ENCODE measurements at places on chromosomes 6 and 20.

DNA sequence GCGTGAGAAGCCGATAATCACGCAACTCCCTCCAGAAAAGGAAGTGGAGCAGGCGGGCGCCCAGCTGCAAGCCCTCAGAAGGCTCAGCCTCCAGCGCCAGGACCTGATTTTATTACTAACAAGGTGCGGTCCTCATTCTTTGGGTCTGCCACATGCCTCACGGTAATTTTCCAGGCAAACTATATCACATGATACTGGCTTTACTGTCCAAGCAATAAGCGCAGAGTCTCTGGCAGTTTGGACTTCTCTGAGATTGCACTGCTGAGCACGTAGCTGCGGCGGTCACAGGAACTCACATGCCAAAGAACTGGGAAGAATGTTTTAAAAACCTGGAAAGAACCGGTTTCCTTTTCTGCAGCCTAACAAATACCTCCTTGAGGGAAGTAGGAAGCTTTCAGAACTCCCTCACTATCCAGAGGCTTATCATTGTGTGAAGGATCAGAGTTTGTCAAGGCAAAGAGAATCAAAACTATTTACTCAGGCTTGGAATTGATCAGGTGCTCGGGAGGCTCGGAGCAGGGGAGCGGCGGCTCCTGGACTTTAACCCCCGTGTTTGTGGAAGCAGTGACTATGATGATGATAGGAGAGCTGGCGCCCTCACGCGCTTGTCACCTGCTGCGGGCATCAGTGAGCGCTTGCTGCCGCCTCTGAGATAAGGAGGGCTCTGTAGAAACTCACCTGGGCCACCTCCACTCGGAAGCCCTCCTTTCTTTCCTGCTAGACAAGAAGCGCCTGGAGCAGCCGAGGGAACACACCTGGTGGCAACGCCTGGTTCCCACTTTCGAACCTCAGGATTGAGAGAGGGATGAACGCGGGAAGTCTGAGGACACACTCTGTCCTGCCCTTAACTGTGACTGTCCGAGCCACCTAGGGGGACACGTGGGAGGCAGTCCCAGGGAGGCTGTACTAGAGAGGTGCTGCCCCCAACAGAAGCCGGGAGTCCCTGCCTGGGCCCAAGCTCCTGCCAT is 27.2 kb upstream of the SYNJ2 start:
- DNase-seq = no peak

- DNase-seq = no peak
Measured at GRCh38 chr6:109644131-109644530, 46.9 kb downstream of the AK9 start.

DNA sequence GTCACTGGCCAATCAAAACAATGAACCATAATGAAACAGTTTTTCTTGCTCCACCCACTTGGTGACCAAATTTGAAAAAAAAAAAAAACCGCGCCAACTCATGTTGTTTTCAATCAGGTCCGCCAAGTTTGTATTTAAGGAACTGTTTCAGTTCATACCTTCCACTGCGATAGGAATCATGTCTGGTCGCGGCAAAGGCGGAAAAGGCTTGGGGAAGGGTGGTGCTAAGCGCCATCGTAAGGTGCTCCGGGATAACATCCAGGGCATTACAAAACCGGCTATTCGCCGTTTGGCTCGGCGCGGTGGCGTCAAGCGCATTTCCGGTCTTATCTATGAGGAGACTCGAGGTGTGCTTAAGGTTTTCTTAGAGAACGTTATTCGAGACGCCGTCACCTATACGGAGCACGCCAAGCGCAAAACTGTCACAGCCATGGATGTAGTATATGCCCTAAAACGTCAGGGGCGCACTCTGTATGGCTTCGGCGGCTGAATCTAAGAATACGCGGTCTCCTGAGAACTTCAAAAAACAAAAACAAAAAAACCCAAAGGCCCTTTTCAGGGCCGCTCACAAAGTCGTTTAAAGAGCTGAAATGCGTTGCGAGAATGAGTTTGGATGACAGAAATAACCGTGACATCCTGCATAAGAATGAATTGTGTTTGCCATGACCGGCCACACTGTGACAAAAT is 16.7 kb downstream of the HFE start:
- peak; percentile 93 for DNase-seq

- DNase-seq = no peak
Measured at GRCh38 chr20:60143261-60143842, 185.1 kb downstream of the CDH26 start.

DNA sequence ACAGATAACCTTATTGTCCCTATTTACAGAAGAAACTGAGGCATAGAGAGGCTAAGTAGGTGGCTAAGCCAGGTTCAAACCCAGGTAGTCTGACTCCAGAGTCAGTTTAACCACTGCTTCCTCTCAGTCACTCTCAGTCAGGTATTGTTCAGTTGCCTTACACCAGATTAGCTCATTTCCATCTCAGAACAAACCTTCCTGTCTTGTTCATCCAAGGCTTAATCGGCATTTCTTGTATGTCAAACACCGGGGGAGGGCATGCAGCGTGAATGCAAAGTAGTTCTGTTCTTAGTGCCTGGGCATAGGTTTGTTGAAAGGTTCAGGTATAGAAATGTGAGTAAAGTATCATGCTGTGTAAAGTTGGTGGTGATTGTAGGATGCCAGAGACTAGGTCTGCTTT is 51.7 kb downstream of the CTNNBL1 start:
- peak; percentile 26 for DNase-seq

DNA sequence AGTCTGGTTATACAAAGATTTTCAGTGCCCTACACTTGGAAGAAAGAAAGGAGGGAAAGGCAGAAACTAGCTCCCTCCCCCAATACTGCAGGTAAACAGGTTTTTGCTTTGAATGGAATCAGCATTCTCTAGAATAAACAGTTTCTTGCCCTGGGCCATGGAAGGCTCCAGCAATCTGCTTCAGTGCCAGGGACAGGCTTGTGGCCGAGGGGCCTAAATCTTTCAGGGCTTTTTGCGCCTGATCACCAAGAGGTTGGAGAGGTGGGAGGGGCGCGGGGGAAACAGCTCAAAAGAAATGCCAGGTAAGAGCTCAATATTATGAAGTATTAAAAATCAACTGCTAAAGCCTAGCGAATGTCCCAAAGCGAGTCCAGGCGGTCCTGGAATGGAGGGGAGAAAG is 23.8 kb downstream of the TFAP2B start:
- no peak for DNase-seq

GRCh38 chr6:132650429-132650828 is 8.6 kb downstream of the TAAR1 start:
- no peak for DNase-seq

- DNase-seq = no peak
Measured at GRCh38 chr20:58017231-58017969, 211.1 kb downstream of the ANKRD60 start.

GRCh38 chr20:9038791-9039535 is 29.9 kb upstream of the PLCB4 start:
- no peak for DNase-seq

GRCh38 chr6:26097268-26097875 is 10.1 kb downstream of the HFE start:
- DNase-seq = peak; percentile 64

DNA sequence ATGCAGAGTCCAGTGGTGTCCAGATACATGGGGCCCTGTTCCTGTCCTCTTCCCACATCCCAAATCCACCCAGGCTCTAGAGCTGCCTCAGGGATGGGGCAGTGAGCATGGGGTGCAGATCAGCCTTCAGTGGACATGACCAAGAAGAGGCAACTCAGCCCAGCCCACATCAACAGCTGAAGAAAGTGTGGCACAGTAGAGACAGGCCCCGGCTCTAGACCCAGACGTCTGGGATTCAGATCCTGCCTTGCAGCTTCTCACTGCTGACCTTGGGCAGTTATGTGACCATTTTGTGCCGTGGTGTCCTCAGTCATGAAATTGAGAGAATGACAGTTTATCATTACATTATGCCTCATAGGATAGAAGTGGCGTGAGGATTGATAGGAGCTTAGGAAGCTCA is 54.6 kb upstream of the CST7 start:
- no peak for DNase-seq

DNA sequence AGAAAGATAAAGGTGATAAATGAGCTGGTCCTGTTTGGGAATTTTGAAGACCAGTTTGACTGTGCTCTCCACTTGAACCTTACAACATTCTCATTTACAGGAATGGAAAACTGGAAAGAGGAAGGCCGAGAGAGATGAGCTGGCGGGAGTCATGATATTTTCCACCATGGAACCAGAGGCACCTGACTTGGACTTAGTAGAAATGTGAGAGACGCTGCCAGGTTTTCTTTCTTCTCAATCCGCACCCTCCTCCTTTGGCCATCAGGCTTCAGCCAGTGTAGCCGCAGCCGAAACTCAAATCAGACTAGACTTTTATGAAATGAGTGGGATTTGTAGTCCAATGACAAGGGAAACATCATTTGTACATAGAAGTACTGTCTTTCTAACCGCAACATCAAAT is 54.7 kb upstream of the SYNJ2 start:
- no peak for DNase-seq

- peak; percentile 60 for DNase-seq
Measured at GRCh38 chr20:57654363-57654997, 34.3 kb upstream of the ZBP1 start.

GRCh38 chr6:5958921-5959320 is 47.8 kb downstream of the NRN1 start:
- no peak for DNase-seq

DNA sequence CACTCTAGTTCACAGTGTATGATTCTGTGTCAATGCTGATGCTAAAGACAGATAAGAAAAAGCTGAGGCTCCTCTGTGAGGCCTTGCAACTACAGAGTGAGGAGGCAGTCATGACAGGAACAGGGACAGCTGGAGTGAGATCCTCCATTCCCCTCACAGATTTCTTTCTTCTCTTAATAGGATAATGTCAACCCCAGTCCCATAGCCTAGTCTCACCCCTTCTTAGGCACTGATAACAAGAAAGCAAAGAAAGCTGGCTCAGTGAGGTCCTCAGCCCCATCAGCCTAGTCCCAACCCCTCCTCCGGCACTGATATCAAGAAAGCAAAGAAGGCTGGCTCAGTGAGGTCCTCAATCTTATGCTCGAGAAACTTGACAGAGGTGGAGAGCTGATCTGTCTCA is 2.1 kb upstream of the PTCHD4 start:
- no peak for DNase-seq

GRCh38 chr6:149948011-149948410 is 6.2 kb downstream of the ULBP2 start:
- no peak for DNase-seq

DNA sequence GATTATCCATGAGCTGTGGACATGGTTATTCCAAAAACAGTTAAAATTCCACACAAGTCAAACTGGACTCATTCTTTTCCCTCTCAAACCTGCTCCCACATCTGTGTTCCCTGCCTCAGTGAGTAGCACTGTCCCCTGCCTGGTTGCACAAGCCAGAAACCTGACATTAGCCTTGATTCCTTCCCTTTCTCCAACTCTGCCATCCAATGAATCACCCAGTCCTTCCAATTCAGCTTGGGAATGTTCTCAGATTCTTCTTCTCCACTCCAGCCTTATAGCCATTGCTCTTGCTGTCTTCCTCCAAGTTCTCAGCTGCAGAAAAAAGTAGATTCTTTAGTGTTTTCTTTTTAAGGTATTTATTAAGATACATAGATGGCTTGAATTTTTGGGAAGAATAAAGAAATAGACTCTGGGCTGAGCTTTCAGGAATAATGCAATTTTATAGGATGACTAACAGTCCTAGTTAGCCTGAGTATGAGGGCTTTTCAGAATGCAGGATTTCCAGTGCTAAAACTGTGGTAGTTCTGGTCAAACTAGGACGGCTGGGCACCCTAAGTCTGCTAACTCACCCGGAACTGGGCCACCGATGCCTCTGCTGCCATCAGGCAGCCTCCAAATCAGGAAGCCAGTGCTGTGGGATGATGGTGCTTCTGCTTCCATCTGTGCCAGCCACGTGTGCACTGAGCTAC is 18.2 kb upstream of the SASH1 start:
- no peak for DNase-seq

GRCh38 chr6:82584856-82585255 is 221.2 kb downstream of the TPBG start:
- no peak for DNase-seq

DNA sequence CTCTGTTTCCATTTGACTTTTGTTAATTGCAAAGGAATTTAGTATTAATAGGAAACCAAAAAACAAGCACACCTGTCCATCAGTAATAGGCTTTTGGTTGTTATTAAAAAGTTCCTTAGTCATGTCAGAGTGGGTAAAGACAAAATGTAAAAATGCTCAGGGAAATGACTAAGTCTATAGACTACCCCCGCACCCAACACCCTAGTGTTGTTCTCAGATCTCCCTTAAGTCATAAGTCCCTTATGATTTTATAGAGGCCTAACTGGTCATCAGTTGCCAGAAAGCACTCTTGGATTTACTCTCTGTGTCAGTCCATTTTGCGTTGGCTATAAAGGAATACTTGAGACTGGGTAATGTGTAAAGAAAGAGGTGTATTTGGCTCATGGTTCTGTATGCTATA is 52.8 kb downstream of the MAP3K4 start:
- DNase-seq = no peak

- DNase-seq = no peak
Measured at GRCh38 chr6:143637691-143638090, 40.1 kb upstream of the PHACTR2 start.

DNA sequence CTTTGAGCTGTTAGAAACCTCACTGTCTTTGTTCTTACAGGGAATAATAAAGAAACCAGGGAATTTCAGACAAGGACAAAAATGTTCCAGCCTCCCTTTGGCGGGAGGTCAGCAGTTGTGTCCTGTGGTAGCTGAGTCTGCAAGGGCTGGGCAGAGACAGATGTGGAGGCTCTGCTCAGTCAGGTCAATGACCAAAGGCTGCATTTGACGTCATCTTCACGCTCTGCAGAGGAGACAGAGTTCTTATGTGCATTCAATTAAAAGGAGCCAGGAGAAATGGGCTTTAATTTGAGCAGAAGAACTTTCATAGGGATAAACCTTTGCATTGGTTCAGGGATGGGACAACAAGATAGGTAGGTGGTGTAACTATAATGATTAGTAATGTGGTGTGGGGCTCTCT is 45.1 kb upstream of the FOXA2 start:
- DNase-seq = no peak

DNA sequence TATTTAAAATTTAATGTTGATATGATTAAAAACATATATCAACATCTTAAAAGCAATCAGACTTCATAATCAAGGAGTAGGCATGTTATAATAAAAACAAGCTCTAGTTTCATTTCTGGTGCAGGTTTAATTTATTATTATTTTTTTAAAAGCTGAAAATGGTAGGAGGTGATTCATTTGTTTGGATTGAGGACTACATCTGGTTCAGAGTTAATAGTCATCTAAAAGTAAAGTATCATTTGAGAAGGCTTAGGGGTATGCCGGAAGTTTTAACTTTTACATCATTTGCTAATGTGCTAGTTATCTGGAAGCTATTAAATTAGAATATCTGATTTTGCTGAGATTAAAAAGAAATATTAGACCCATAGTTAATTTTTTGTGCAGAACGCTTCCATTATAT is 169.5 kb upstream of the LAMA2 start:
- DNase-seq = no peak

DNA sequence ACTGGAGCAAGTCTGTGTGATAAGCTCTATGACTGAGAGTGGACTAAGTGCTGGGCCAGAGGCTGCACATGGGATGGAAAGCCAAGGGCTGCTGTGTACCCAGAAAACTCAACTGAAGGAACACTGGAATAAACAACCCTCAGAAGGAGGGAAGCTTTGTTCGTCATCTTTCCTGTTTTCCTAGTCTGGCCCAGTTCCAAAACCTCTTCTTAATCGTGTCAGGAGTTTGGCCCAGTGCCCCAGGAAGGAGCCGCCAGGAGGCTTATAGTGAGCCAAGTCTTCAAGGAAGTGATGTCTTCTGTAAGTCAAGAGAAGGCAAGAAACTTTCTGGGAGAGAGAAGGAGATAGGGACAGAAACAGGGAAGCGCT is 23.3 kb upstream of the TOP1 start:
- DNase-seq = no peak
